ENCODE measurements at places on chromosomes 6 and 20. TPM values are rescaled to one million over a fixed set of nuclear protein-coding genes. Genes with fewer than 3 reads are reported as not detected.

DNA sequence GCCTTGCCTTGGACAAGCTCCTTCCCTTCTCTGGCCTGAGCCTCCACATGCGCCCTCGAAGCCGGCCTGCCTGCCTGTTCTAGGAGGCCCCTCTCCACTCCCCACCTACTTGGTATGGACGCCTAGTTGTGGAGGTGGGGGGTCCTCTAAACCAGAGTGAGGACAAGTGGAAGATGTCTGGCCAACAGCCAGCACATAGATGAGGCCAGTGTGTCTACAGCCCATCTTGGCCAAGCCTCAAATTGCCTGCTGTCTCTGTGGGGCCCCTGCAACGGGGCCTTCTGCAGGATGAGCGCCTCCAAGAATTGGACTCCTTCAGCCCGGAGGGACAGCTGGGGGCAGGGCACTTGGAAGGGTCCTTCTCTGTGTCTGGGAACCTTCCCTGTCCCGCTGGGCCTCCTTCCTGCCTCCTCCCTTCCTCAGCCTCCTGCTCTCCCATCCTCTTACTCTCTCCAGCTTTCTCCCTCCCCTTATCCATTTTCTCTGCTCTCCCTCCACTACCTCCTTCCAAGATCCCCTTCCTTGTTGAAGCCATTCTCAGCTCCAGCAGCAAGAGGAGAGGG, 1.6 kb downstream of the MDFI start:
- DNase-seq = no peak

DNA sequence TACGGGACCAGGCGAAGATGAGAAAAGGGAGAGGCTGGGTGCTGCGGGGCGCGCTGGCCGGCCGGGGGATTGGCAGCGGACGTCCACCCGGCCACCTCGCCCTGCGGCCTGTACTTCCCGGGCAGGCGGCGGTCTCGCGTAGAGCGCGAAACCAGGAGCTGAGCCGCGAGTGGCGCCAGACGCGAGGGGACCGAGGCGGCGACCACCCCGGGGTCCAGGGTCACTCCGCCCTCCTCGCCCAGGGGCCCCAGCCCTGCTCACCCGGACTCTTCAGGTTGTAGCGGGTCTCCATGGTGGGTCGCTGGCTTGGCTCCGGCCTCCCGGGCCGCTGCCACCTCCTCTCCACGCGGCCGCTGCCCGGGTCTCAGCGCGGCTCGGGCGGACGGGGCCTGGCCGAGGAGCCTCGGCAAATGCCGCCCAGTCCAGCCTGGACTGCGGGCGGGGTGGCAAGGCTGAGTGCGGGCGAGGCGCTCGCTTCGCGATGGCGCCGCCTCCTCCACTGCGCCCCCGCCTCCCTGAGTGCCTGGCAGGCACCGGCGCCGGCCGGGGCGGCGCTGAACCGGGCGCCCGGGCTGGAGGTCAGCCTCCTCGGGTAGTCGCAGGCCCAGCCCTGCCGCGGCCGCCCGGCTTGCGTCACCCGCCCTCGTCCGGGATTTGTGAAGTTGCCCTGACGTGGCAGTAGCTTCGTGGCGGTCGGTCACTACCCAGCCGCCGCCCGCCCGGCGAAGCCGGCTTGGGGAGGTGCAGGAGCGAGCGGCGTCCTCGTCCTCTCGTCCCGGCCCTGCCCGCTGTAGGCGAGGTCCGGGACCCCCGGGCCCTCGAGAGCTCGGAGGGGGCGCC, at the start of gene UBE2J1:
TSS of gene UBE2J1 (minus strand) at position 445 of the 840 bp plus-strand sequence. CDS start at position 292, 153 bp downstream.
- DNase-seq = peak; percentile 47

DNA sequence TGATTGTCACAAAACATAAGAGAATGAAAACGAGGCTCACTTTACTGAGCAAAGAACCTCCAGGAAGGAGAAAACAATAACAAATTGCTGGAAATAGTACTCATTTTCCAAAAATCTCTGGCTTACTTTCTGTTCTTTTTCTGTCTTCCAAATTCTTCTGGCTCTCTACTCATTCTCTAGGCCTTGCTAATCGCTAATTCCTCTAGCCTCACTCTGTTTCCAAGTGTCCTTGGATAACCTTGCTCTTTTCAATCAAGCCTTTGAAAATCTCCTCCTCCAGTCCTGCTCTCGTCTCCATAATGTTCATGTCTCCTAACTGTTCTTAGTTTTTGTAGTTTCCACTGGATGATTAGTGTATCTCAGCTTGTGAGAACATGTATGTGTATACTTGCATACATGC, 96.2 kb upstream of the MAP7 start:
- no peak for DNase-seq

GRCh38 chr6:18269717-18270116, 5.4 kb upstream of the DEK start:
- no peak for DNase-seq

WFDC2 gene
- not detected for total RNA-seq

GRCh38 chr20:14997791-14998190, 660.4 kb upstream of the FLRT3 start:
- DNase-seq = peak; percentile 78

GRCh38 chr6:143176090-143177021, 115.7 kb downstream of the AIG1 start:
- peak; percentile 63 for DNase-seq

HSPA1L gene
- total RNA-seq = 1.0 TPM

DNA sequence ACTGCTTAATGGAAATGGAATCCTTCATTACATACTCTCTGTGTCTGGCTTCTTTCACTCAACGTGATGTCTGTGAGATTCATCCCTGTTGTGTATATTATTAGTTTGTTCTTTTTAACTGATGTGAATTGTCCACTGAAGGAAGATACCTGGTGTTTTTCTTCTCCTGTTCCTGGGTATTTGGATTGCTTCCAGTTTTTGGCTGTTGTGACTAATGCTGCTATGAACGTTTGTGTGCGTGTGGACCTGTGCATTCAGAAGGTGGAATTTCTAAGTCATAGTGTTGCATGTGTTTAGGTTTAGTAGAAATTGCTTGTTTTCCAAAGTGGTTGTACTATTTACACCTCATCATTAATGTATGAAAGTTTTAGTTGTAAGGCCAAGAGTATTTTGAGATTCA, 3.8 kb downstream of the TULP4 start:
- no peak for DNase-seq

STX16 gene
- 8.8 TPM for total RNA-seq

DNA sequence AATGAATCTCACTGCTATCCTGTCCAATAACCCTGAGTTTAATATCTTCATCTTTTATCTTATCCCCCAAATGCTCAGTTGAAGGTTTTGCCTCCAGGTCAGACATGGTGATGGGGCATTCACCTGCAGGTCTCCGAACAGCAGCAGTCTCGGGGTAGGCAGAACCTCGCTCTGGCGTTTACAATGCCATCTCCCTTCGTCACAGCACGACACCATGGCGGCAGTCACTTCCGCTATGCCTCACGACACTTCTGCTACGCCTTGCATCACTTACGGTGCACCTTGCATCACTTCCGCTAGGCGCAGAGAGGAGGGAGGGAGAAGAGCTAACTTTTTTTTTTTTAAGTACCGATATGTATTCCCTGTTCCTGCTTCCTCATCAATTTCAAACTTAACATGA, 194.9 kb downstream of the BCAS1 start:
- DNase-seq = no peak

- no peak for DNase-seq
These were observed 29.0 kb downstream of the MYLIP start for GRCh38 chr6:16157909-16158308.

DNA sequence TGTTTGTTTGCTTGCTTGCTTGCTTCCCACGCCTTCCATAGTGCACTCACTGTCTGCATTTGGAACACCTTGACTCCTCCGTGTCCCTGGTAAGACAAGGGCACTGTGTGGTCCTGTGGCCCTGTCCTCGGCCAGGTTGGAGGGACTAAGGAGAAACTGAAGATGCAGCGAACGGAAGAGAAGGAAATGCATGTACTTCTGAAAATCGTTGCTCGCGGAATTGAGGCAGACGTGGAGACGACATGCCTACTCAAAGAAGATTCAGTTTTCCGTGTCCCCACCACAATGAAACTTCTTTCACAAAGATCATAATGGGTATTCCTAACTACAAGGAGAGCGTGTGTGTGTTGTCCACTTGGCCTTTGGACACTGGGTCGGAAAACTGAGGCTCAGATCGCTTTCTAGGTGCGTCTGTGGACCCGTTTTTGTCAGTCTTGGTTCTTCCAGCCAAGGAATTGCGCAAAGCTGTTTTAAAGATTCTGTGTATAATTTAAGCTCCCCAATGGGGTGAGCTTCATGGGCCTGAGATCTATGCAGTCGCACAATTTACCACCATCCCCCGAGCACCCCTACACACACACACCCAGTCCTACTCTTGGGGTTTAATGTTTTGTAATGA, 120.4 kb upstream of the ZNF184 start:
- DNase-seq = no peak

DNA sequence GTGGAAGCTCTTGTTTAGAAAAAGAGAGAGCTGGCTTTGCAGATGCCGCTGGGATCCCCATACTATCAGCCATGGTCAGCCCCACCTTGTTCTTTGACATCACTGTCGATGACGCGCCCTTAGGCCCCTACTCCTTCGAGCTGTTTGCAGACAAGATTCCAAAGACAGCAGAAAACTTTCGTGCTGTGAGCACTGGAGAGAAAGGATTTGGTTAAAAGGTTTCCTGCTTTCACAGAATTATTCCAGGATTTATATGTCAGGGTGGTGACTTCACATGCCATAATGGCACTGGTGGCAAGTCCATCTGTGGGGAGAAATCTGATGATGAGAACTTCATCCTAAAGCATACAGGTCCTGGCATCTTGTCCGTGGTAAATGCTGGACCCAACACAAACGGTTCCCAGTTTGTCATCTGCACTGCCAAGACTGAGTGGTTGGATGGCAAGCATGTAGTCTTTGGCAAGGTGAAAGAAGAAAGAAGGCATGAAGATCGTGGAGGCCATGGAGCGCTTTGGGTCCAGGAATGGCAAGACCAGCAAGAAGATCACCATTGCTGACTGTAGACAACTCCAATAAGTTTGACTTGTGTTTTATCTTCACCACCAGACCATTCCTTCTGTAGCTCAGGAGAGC, 2.4 kb upstream of the BLCAP start:
- DNase-seq = no peak

LCA5 gene
- 1.3 TPM for total RNA-seq

DNA sequence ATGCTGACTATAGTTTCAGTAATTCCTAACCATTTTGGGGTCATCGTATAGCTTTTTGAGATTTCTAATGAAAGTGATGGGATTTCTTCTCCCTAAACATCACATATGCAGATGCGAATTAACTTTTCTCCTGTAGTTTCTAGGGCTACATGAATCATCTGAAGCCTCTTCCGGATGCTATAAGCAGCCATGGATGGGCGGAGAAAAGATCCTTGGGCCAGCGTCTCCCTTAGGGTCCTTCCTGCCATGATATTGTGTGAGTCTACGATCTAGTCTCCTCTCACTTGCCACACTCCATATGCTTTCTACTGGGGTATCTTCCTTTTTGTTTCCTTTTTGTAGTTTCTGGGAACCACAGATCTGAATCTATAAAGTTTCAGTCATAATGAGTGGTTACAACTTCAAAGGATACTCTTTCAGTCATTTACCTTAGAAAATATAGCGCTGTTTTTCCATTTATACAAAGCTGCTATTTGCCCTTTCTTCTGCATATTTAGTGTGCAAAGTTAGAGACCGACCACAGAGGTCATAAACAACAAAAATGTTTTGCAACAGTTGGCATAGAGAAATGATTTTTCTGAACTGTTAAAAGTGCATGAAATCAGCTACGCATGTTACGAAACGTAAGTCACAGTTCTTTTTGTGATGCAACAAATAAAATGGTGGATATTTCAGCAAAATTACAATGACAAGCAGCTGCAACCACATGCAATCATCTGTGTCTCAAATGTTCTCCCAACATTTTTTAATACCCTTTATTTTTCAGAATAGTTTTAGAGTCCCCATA, 396.2 kb upstream of the SLC35B3 start:
- no peak for DNase-seq

DNA sequence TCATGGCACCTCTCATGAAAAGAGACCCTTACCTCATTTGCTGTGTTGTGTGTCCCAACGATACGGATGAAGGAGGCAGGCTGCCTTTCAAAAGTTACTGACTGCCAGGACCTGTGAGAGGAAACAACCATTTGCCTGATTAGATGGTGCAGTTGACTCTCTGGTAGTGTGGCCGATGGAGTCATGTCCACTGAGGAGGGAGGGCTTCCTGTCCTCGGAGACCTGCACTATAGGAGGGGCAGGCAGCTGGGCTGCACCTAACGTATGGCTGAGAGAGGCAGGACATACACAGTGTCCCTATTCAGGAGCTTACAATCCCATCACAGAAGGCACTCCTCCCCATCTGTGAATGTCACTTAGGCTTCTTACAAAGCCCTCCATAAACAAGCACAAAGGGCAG, 373.0 kb downstream of the ZFAND3 start:
- no peak for DNase-seq

B3GAT2 gene
- total RNA-seq = not detected

DNA sequence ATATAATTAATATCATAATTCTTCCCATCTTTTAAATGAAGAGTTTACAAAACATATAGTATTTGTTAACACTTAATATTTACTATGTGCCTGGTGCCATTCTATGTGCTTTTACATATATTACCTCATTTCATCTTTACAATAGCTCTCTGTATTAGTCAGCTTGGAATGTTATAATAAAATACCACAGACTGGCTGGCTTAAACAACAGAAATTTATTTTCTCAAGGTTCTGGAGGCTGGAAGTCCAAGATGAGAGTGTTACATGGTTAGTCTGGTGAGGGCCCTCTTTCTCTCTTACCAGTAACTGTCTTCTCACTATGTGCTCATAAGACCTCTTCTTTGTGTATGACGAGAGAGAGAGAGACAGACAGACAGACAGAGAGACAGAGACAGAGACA, 110.2 kb downstream of the NKAIN2 start:
- DNase-seq = no peak

DNA sequence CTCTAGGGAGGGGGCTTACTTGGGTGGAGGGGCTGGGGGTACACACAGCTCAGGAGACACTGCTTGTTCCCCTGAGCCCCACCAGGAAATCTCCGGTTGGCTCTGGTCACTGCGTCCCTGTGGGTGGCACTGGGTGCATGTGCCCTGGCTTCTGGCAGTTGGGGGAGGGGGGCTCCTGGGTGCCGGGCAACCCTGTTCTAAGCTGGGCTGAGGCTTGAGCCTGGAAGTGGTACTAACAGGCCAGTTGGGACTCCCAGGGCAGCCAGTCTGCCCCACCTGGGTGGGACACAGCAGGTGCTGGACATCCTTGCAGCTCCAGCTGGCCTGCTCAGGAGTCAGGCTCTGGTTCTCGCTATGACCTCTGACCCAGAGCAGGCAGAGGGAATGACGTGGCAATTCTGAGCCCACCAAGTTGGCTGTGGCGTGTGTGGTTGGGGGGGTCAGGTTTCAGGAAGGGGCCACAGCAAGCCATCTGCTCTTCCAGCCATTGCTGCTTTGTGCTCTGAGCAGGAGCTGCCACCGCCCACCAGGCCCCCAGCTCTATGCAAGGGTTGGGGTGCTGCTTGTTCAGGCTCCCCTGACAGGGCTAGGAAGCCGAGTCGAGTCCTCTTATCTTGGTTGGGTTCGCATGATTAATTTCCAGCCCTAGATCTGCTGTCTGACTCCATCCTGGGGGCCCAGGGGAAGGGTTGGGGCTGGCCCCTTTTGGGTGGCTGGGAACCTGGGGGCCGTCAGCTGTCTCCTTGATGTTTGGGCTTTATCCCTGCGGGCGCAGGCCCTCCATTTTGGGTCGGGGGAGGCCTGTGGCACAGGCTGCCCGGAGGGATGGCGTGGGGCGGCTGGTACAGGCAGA, 590 bp downstream of the C20orf204 start:
- DNase-seq = no peak

MYL9 gene
- not detected for total RNA-seq

TRIM10 gene
- total RNA-seq = not detected

Measured in H4 (cell line).